ELF-1 (cell line): ENCODE measurements at places on chromosomes 11 and 22.

DNA sequence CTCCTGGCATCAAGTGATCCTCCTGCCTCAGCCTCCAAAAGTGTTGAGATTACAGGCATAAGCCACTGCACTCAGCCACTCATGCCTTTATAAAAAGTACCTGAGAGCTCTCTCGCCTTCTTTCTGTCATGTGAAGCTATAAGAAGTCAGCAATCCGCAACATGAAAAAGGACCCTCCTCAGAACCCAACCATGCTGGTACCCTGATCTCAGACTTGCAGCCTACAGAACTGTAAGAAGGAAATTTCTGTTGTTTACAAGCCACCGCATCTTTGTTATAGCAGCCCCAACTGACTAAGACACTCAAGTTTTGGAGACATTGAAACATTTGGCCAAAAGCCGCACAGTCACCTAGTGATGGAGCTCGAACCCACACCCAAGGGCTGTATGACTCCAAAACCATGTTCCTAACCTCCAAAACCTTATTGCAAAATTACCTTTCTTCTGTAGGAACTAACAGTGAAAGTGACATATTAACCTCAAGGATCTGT lies 8.9 kb downstream of the PACSIN2 start:
- DNase-seq: no peak

GRCh38 chr11:123292647-123293046 lies 97.6 kb upstream of the CLMP start:
- DNase-seq: no peak

DNA sequence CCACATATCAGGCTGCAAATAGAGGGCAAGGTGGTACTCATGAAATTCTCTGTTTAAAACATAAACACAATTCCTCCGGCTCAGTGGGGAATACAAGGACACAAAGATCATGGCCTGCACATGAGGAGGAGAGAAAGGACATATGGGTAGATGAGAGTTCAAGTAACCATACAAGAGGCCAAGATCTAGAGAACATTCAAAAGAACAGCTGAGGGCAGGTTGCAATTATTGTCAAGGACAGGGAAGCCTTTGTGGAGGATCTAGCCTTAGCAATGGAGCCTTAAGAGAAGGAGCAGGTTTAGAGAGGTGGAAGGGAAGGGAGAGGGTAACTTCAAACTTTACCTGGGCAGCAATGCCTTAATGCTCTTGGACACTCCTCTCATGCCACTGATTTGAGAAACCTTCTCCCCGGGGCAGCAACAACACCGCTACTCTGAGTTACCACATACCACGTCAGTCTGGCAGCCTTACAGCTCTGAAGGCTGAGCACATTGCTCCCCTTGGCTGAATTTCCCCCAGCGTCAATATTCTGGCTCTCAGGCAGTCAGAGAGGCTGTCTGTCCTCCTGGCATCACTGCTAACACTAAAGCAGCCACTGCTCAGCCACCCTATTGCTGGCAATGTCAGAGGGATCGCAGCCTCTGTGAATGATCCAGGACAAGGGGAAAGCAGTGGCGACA lies 55.5 kb downstream of the CLPB start:
- DNase-seq: no peak

DNA sequence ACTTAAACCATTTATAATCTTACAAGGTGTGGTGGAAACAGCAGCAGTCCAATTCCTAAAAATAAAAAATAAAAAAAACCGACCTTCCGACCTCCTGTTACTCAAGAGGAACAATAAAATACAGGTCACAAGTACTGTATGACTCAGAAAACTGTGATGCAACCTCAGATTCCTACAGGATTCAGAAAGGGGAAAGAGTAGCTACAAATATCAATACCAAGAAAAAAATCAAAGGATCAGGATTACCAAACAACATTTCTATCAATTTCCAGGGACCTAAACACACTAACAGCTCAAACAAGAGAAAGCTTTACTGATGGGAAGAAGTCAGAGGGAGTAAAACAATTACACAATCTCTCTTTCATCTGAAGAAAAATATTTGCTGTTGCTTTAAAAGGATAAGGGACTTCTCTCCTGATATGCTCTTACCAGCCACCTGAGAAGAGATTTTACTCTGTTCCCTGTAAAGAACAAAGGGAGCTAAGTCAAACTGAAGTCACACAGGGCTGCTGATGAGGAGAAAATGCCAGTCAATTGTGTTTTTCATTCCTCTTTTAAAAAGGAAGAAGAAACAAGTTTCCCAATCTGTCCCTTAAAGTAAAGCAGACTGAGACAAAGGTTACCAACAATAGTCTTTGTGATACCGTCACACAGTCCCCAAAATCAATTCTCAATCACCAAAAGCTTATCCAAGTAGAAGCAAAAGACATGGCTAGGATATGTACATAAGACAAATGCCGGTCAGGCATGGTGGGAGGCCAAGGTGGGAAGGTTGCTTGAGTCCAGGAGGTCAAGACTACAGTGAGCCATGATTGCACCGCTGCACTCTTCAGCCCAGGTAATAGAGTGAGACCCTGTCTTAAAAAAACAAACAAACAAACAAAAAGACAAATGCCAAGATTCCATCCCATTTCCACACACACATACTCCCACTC lies 39.3 kb downstream of the AMBRA1 start:
- DNase-seq: no peak

DNA sequence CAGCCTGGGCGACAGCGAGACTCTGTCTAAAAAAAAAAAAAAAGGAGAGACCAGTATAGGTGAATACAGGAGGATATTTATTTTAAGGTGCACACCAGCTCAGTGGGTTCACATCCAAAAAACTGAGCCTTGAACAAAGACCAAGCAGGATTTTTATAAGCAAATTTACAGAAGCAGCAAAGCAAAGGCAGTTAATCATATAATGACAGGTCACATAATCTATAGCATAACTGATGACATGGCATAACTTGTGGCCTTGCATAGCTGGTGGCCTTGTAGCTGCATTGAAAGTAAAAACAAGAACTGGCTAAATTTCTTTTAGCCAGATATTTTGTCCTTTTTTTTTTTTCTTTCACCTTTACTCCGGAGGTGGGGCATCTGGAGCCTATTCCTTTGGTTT lies 2.7 kb upstream of the PLAAT3 start:
- no peak for DNase-seq

DNA sequence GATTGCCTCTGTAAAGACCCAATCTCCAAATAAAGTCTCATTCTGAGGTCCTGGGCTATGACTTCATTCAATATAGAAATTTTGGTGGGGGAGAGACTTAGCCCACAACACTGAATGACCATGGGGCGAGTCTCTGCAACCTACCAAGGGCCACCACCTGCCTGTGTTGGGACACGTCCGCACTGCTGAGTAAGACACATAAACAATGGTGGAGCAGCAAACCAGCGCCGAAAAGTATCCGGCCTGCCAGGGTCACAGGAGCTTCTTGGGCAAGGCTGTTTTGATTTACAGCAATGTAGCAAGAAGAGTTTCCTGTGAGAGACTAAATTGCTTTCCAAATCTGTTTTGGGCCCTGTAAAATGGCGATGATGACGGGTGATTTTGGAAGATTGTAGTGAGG lies 122.3 kb downstream of the SHANK2 start:
- no peak for DNase-seq

DNA sequence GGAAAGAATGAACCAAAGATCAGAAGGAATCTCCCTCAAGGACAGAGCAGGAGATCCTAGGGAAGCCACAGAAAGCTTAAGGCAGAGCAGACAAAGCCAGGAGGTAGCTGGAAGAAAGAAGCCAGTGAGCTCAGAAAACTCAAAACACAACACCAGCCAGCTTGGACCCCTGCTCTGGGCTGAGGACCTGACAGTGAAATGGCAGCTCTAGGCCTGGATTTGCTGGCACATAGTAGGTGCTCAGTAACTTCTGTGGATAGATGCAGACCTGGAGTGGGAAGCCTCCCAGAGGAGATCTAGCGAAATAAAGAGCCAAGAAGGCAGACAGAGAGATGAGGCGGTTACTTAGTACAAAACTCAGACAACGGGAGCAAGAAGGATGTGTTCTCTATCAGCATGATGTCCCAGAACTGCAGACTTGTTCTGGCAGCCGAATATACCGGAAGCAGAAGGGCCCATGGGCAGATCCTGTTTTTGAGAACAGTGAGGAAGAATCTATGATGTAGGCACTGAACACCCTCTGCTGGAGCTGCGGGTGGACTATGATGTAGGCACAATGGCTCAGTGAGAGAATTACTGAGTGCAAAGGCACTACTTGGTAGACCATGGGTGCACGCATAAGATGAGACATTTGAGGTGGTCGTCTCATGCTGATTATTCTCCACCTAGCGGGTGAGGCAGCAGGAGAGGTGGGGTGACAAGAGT lies 4.8 kb downstream of the ROBO4 start:
- no peak for DNase-seq

- DNase-seq: no peak
Observed at GRCh38 chr22:17113600-17113999, 7.6 kb downstream of the TMEM121B start.

GRCh38 chr22:38927033-38927781 lies 30.2 kb upstream of the APOBEC3A start:
- DNase-seq: peak; percentile 84

DNA sequence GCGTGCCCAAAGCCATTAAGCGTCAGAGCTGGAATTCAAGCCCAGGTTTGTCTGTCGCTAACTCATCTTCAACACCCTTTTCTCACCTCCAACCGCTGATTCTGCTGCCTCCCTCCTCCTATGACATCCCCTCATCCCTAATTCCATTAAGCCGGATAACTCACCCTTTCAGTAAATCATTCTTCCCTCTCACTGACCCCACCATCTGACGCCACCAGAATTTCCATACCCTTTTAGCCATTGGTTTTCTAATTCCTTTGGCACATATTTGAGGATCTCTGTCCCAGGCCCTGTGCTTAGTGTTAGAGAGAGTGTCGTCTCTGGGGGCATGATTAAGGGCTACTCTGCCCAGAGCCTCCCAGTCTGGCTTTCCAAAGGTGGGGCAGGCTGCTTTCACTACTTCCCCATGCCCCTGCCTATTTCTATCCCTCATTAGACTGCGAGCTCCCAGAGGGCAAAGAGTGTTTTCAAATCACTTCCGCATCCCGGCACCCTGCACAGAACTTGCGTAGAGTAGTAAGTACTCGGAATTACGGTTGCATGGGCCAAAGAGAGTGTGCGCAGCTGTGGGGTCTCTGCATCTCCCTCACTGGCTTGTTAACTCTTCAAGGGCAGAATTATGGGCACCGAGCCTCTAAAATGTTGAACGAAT lies 3.9 kb downstream of the KLHL35 start:
- no peak for DNase-seq

GRCh38 chr22:41123151-41123550 lies 30.8 kb downstream of the EP300 start:
- DNase-seq: no peak

- no peak for DNase-seq
Observed at GRCh38 chr11:92867913-92868619, 101.4 kb upstream of the MTNR1B start.

GRCh38 chr11:71208011-71208774 lies 44.2 kb downstream of the SHANK2 start:
- DNase-seq: no peak

DNA sequence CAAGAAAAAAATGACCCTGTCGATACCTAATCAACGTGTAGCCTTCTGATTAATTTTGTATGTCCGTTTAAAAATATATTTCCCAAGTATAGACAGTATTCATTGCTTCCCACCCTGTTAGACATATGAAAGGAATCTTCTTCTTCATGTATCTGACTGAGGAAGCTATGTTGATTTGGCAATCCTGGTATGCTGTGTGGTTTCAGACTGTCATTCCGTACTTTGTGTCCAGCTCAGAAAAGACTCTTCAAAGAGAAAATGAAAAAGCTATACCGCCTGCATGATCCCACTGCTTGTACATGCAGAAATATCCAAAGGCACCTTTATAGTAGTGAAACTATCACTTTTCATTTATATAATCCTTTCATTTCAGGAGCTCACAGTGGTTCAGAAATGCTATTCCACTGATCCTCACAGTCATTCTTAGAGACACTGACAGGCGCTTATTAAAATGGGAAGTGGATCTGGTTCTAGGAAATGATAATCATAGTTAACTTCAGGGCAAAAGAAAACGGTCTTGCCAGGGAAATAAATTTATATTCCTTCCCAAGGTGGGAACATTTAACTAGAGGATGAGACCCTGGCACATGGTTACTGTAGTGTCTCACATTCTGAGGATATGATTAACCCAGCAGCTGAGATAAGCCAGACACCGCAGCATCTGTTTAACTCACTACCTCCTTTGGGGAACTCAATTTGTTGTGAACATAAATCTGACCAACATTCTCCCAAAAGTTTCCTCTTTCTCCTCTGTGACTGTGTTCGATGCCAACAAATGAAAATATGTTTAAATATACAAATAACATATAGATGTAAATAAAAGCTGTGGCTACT lies 599.2 kb upstream of the LUZP2 start:
- DNase-seq: no peak
